ENCODE measurements at places on chromosomes 1 and 21.

DNA sequence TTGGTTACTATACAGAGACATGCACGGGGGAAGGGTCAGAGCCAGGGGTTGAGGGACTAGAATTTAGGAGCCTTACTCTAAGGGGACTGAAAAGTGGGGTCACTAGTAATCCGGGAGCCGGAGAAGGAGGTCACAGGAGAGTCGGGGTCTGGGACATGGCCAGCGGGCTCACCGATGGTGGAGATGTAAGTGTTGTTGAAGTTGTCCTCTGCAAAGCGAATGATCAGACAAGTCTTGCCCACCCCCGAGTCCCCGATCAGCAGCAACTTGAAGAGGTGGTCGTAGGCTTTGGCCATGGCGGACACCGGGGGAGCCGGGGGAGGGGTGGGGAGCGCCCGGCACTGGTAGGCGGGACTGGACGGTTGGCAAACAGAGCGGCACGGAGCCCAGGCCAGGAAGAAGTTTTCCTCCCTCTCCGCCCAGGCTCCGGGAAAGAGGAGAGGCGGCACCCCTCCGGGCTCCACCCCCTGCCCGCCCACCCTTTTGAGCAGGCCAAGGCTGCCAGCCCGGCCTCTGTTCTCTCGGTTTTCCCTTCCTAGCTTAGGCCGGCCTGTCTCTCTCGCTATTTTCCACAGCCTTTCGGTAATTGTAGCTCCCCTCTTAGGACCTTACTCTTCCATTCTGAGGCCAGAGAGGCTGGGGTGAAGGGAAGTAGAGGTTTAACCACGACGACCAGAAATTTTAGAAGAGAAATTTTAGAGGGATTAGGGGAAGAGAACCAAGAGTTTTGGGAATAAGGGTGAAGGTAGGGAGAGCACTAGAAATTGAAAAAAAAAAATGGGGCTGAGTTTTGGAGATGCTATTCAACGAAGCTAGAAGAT is at the start of gene RAB13:
TSS of gene RAB13 (minus strand) at position 399 of the 821 bp plus-strand sequence. CDS start at position 296, 103 bp downstream.
- no peak for DNase-seq

DNA sequence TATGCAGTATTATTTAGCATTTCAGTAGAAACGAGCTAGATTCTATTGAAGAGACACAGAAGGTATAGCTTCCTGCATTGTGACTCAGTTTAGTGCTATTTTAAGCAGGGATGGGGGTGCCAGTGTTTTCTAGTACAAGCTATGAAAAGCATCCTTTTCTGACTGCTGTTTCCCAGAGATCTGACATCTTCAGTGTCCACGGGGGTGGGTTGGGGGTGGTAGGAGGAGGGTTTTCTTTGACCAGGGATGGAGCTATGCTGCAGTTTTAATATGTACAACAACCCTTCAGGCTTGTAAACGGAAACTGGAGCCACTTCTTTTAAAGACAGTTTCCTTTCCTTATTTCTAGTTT is 2.7 kb upstream of the NEGR1 start:
- no peak for DNase-seq

DNA sequence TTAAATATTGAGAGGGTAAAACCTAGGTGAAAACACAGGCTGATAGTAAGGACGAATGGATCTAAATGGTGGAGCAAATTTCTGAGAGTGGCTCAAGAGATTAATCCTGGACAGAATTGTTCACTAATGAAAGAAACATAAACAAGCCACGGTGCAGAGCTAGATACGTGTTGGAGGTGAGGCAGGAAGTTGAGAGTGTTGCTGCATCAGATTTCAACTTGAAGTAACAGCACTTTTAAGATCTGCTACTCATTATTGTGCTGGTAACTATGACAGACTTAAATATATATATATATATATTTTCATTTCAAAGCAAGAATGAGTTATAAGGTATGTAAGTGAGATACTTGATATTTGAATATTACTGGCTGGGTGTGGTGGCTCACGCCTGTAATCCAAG is 64.9 kb downstream of the PTGS2 start:
- no peak for DNase-seq

DNA sequence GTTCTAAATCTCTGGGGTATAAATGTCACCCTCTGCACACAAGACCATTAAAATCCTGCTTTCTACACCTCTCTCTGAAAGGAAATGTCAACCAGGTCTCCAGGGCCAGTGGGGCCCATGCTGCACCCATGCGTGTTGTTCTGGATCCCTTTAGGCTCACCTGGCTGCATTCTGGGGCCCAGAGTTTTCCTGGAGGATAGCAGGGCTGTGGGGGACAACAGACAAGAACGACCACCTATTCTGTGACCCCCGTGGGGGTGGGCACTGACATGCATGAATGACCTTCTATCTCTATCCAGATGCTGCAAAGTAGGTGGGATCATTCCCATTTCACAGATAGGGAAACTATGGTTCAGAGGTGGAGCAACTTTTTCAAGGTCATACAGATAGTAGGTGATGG is 41.6 kb downstream of the TNNT2 start:
- no peak for DNase-seq

- no peak for DNase-seq
Measured at GRCh38 chr1:3551290-3551678, 60.0 kb downstream of the MEGF6 start.

All from GM12892 (cell line).